ENCODE measurements at places on chromosomes 11 and 22.

GRCh38 chr11:12998336-12998735 lies 10.8 kb upstream of the RASSF10 start:
- DNase-seq: no peak

DNA sequence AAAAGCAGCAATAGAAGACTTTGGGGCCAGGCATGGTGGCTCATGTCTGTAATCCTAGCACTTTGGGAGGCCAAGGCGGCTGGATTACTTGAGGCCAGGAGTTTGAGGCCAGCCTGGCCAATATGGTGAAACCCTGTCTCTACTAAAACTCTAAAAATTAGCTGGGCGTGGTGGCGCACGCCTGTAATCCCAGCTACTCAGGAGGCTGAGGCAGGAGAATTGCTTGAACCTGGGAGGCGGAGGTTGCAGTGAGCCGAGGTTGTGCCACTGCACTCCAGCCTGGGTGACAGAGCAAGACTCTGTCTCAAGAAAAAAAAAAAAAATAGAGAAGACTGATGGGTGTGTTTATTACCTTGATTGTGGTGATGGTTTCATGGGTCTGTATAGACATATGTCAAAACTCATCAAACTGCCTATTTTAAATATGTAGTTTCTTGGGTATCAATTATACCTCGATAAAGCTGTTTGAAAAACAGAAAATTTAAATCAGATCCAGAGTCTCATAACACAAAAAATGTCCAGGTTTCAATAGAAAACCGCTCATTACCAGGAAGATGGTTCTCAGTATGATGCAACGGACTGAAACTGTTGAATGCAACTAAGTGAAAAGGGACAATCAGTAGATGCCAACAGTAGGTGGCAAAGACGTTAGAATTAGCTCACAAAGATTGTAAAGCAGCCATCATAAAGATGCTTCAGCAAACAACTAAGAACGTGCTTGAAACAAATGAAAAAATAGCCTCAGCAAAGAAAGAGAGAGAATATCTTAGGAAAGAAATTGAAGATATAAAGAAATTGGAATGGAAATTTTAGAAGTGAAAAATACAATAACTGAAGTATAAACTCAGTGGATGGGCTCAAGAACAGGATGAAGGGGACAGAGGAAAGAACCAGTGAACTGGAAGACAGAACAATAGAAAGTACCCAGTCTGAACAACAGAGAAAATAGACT lies 33.1 kb upstream of the SEPTIN5 start:
- DNase-seq: no peak

- DNase-seq: no peak
Measured at GRCh38 chr11:83159902-83160865, 3.3 kb downstream of the PCF11 start.

DNA sequence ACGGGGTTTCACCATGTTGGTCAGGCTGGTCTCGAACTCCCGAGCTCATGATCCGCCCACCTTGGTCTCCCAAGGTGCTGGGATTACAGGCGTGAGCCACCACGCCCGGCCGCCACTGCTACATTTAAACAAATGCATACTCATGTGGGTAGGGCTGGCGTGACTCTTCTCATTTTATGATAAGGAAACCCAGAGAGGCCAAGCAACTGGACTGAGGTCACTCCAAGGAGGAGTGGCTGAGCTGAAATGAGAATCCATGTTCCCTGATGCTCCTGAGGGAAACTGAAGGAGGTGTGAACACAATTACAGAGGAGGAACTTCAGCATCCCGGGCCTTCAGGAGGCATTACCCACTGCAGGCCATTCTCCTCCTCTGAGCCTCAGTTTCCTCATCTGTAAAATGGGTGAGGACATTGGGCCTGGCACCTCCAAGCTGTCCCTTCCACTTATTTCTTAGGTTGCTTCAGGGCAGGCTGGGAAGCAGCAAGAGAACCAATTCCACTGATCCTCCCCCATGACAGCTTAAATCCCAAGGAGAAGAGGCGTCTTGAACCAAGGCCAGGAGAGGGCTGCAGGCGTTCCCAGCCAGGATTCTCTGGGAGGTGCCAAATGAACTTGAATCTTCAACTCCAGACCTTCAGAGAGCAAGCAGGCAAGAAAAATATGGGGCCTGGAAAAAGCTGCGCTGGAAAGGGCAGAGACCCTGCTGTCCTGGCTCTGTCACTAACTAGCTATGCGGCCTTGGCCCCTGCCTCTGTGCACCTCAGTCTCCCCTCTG lies 2.9 kb downstream of the TST start:
- no peak for DNase-seq

GRCh38 chr22:37703906-37704305 lies 7.1 kb downstream of the TRIOBP start:
- no peak for DNase-seq

DNA sequence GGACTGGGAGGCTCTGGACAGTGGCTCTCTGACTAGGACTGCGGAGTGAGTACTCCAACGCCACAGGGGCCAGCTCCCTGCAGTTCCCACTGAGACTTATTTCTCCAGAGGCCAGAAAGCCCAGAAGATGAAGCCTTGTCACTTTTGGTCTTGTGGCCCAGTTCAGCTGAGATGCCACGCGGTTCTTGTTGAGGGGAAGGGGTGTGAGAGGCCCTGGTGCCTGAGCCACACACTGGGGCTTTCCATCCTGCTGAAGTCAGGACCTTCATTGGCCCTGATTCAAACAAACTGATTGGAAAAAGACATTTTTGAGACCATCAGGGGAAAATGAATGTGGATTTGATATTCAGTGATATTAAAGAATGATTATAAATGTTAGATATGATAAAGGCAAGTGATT lies 73.6 kb downstream of the UBASH3B start:
- DNase-seq: no peak

- DNase-seq: no peak
Measured at GRCh38 chr11:131428853-131429252, 58.4 kb downstream of the NTM start.

DNA sequence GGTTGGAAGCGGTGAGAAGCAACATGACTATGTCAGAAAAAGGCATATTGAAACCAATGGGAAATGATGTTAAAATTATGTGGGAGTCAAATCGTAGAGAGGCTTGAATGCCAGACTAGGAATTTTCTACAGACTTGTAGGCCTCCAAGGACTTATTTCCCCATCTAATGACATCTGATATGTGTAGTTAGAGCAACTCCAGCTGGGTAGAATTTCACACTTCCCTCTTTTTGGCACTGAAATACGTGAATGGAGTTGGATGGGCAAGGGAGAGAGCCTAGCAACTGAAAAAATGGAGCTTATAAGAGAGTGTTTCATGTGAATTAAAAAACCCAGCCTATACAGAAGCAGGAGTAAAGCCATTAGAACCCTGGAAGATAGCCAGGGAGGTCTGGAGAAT lies 304.2 kb downstream of the INSC start:
- no peak for DNase-seq

DNA sequence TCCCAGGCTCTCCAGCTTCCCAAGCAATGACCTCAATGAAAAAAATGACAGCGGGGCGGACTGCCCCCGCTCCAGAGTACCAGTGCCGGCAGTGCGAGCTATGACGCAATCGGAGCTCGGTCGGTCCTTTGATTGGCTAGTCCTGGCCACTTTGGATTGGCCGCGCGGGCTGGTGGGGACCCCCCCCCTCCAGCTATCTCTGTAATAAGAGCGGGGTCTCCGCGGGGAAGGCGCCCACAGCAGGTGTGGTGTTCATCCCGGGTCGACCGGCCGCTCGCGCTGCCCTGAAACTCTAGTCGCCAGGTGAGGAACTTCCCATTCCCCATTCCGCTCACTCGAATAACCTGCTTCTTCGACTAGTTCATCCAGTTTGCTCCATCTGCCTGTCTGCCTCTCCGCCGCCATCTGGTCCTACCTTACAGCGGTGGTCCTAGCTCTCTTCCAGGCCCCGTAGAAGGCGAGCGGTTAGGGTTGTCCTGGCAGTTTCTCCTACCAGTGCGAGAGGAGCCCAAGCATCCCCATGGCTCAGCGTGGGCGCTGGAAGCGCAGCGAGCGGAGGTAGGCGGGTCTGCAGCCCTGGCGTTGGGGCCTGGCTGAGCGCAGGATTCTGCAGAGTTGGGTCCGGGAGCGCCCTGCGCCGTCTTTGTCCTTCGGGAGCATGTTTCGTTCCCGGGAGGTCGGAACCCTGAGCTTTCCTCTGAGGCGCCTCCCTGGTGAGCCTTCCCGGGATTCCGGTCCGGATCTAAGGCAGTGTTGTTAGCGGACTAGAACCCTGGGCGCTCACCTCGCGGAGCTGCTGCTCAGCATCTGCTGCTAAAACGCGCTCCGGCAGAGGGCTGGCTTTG lies at the start of gene CALCB:
Gene CALCB, plus strand, starts transcription at position 233 of the 845 bp plus-strand sequence. CDS start 1,126 bp downstream, outside the sequence.
- no peak for DNase-seq

DNA sequence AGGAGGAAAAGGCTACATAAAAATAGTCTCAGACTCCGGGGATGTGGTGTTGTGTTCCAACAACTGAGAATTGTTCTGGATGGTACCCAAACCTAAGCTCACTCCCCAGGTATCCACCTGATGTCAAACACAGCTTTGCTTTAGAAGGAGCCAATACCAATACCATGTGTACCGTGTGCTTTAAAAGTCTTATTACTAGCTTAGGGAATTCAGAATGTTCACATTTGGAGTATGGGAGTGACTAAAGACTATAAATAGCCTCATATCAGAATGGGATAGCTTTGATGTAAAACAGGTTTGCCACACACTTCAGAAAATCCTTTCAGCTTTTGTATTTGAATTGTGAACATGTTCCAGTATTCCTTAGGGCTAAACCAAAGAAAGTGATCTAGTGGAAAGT lies 248.7 kb upstream of the ARHGAP42 start:
- DNase-seq: no peak

GRCh38 chr11:113567097-113567496 lies 91.9 kb upstream of the DRD2 start:
- no peak for DNase-seq

- no peak for DNase-seq
Measured at GRCh38 chr11:43969543-43969942, 27.1 kb downstream of the C11orf96 start.

GRCh38 chr22:42939941-42940653 lies 74.9 kb downstream of the PACSIN2 start:
- DNase-seq: no peak

DNA sequence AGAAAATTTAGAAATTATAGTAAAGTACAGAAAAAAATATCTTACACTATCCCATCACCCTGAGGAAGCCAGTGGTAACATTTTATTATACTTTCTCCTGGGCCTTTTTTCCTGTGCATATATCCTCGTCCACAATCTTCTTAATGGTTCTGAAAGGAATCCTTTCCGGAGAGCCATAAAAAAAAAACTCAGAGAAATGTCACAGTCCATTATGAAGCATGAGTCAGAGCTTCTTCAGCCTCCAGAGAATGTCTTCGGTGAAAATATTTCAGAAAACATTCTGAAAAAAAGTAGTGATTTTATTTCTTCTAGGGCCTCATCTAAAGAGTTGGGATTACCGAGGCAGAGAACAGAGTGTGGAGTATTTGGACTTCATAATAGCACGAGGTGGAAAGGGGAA lies 163.4 kb downstream of the INSC start:
- no peak for DNase-seq

DNA sequence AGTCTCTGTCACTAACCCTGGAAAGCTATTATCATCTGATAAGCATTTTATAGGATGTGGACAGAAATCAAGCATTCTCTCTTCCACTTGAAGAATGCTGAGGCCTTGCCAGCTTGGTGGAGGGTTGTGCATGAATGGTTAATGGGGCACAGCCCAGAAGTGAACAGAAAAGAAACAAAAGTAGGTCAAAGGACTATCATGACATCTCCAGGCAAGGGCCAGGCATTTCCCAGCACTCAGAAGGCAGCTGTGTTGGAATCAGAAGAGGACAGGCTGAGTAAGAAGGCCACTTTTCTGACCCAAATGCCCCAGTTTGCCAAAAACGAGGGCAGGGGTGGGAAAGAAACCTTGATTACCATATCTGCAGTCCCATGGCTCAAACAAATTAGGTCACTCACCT lies 12.4 kb downstream of the TENM4 start:
- no peak for DNase-seq

DNA sequence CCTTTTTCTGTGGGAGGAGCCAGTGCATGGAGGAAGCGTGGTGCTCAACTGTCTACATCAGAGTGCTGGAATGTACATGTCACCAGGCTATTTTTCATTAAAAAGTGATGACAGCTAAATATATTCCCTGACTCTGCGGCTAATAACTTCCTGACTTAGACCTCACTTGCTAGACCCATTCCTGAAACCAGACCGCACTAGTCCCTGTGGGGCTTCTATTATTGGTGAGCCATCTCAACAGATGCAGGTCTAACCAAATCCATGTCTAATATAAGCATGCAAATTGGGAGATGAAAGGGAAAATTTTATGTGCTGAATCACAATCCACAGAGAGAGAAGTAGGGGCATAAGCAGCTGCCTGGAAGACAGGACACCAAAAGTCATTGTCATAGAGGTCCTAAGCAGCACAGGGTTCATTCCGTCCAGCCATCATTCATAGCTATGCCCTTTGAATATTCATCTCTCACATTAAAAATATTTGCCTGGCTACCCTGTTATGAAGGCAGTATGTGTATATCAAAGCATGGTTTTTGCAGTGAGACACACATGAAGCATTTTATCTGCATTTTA lies 110.9 kb upstream of the BLID start:
- no peak for DNase-seq

DNA sequence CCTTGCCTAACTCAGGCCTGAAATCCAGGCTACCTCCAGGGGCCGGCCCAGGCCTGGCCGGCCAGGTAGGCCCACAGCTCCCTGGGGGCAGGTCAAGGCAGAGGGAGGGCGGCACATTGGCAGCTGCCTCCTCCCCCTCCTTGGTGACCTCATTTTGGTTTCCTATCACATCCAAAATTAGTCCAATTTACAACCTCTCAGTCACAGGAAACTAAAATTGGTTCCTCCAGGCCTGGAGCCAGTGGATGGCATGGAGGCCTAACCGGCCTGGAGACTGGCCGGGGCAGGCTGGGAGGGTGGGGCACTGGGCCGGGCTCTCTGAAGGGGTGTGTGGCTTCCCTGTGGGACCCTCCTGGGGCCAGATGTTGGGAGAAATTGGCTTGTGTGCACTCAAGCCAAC lies 35.9 kb downstream of the LRRC10B start:
- DNase-seq: no peak

DNA sequence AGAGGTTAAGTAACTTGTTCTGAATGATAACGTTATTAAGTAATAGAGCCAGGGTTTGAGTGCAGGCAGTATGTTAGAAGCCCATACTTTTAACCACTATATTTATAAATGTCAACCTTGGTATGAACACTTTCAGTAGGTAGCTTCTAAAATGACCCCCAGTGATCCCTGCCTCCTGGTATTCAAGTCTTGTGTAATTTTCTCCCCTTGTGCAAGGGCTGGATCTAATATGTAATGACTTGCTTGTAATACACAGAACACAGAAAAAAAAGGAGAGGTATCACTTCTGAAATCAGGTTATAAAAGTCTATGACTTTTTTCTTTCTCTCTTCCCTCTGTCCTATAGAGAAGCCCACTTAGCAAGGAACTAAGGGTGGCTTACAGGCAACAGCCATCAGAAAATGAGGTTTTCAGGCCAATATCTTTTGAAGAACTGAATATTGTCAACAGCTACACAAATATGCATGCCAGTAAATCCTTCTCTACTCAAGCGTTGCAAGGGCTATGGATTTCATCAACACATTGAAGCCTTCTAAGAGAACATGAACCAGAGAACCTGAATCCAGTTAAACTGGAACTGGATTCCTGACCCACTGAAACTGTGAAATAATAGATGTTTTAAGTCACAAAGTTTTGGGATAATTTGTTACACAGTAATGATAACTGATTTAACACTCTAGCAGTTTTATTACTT lies 712.3 kb downstream of the METTL15 start:
- no peak for DNase-seq

- no peak for DNase-seq
Measured at GRCh38 chr11:71342951-71343827, 90.8 kb upstream of the SHANK2 start.

GRCh38 chr11:2578929-2579270 lies 120.9 kb downstream of the KCNQ1OT1 start:
- DNase-seq: no peak

All from effector memory CD4-positive, alpha-beta T cell (primary cell).